NCI-H1417 (cell line): ENCODE measurements at places on chromosomes 6 and 20.

- DNase-seq: peak; percentile 57
These were observed 438.4 kb upstream of the SPTLC3 start for GRCh38 chr20:12570371-12570770.

- no peak for DNase-seq
These were observed 1.7 kb upstream of the GMPR start for GRCh38 chr6:16236631-16237199.

GRCh38 chr20:48703511-48704219 lies 124.1 kb downstream of the PREX1 start:
- no peak for DNase-seq

DNA sequence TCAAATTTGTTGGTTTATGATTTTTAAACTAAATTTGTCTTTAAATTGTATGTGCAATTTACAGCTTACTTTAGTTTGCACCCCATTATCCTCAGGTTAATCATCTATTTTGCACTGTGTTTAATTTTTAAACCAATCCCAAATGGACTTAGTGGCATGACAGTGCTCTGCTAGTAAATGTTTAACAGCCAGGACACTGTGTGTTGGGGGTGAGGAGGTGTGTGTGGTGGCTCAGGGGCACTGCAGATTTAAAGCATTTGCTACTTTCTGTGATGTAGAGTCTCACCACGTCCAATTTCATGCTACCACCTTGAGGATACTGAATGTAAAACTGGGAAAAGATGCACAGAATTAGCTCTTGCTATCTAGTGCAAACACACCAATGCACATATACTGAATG lies 225.7 kb downstream of the HAO1 start:
- no peak for DNase-seq

- DNase-seq: no peak
These were observed 61.2 kb downstream of the TNFAIP3 start for GRCh38 chr6:137928286-137928685.
